ENCODE measurements at places on chromosomes 2 and 18.

DNA sequence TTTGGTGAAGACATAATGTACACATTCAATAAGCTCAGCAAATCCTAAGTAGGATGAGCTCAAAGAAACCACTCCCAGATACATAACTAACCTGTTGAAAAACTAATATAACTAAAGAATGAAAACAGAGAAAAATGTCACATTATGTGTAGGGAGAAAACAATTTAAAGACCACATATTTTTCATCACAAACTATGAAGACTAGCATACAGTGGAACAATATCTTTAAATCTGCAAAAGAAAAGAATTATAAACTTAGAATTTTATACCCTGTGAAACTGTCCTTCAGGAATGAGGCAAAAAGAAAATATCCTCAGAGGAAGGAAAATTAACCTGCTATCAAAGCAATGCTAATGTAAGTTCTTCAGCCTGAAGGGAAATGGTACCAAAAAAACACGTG is 151.5 kb downstream of the PIEZO2 start:
- DNase-seq: no peak

- DNase-seq: peak; percentile 73
These were observed 39.3 kb upstream of the SERPINB2 start for GRCh38 chr18:63848159-63848558.

DNA sequence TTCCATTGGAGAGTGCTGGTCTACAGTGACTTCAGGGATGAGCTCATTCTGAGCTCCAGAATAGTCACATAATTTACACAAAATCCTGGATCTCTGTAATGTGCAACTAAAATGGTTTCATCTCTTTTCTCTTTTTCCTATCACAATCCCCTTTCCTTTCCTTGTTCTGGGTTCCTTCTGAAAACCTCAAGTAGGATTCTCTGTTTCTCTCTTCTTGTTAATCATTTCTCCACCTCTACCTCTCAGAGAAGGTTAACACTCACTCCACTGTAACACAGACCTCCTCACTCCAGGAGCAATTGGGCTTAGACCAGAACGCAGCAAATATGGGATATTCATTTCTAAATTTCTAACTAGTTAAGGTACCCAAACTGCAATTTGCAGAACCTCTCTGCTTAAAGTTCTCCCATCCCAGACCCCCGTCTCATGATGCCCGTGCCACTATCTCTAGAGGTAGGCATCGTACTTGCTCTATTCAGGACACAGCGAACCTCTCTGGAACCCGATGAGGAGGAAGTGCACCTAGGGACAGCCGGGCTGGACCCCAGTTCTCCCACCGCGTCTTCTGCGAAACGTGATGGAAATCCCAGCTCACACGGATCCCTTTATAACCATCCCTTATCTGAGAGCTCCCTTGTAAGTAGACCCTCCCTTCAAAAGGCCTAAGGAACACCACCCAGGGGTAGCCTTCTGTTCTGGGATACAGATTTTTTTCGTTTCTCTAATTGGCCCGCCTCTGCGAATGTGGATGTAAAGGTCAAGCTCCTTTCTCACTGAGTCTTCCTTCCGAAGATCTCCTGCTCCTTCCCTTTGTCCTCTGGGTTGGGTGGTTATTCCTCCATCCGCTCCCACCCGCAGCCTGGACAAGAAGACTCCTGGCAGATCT is 1.3 kb downstream of the FOXI3 start:
- DNase-seq: no peak

GRCh38 chr2:137223722-137224121 is 458.4 kb downstream of the THSD7B start:
- no peak for DNase-seq

DNA sequence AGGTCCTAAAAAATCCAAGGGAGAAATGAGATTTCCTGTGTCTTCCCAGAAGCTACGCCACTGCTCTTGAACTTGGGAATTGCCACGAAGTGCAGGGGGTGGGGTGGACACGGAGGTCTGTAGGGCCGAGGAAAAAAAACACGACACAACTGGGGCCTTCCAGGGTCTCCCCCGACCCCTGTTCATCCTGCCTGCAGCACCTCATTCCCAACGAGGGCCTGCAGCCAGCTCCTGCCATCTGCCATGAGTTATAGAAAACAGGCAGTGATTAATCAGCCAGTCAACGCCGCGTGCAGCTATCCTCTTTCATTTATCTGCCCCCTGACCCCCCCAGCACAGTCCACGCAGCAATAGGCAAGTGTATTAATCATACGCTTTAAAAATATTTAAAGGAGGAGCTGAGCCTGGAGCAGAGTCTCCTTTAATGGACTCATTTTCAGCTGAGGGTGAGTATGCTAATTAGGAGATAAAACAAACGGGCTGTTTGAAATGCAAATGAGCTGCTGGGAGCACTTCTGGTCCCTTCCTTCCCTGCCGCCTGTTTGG is 209.9 kb downstream of the TFCP2L1 start:
- DNase-seq: peak; percentile 96

- no peak for DNase-seq
These were observed 26.3 kb downstream of the EFR3B start for GRCh38 chr2:25068217-25068616.
